ENCODE measurements at places on chromosomes 6 and 20.

GRCh38 chr20:63238031-63238430 is 2.3 kb downstream of the BIRC7 start:
- DNase-seq: no peak

GRCh38 chr6:22952097-22952496 is 382.7 kb downstream of the HDGFL1 start:
- DNase-seq: no peak

- DNase-seq: no peak
Observed at GRCh38 chr20:49171909-49172308, 16.2 kb downstream of the STAU1 start.

DNA sequence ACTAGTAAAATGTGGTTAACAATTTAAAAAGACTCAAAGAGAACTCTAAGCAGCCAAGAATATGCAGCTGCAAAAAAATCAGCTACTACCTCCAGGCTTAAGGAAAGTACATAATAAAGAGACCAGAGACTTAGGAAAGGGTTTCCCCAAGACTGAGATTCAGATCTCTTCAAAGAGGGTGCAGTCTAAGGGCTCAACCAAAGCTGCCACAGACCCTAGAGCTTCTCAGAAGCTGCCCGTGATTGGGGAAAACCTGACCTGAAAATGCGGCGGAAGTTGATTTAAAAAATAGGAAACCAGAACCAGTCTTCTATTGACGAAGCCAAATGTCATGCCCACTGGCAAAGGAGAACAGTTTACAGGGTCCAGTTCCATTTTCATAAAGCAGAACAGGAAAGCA is 516.8 kb upstream of the MARCKS start:
- DNase-seq: no peak
